Lower leg skin (tissue), 4 donors: ENCODE measurements at places on chromosomes 7 and 10. TPM values are rescaled to one million over a fixed set of nuclear protein-coding genes. Genes with fewer than 3 reads are reported as not detected.

GRCh38 chr7:131546126-131546525 is 10.3 kb downstream of the PODXL start:
- no peak for DNase-seq

DNA sequence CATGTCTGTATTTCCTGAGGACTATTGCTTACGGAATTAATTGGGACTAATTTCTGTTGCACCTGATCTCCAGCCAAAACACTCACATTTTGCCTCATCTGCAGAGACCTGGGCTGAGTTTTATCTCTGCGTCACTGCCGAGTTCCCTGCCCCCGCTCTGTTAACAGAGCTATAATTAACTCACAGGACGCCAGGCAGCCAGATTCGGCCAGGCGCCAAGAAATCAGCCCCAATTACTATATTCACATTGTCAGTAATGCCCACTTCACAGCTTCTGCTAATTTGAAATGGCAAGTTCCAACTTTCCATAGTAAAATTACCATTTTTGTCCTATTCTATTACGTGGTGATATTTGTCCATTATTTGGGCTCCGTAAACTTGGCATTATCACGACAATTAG is 130.5 kb downstream of the CUX1 start:
- DNase-seq: no peak

- DNase-seq: no peak
Observed at GRCh38 chr10:62456611-62457101, 82.5 kb downstream of the ZNF365 start.

DNA sequence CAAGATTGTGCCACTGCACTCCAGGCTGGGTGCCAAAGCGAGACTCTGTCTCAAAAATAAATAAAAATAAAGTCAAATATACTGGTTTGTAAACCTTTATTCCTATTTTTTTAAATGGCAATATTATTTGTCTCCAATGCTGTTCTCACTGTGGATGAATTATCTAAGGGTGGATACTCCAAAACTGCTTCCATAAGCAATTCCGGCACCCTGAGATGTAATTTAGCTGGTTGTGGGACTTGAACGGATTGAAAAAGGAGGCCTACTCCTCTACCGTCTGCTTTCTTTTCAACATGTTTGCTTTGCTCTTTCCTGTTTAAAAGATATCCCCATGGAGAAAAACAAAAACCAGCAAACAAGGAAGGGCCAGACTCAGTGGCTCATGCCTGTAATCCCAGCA is 54.4 kb downstream of the SLC35B4 start:
- DNase-seq: no peak

DNA sequence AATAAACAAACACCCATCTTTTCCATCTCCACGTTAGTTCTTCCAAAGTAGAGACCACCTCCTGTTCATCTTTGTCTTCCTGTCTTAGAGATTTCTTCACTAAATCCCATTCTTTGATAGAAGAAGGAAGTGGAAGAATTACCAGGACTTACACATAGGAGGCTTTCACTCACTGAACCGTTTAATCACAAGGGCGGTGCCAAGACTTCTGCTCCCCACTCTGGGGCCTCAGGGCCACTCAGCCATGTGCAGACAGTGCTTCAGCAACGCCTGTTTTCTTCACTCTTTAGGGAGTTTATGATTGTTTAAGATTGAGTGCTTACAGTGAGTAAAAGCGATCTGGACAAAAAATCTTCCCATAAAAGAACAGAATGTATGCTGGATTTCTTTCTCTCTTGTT is 63.9 kb upstream of the SORCS3 start:
- DNase-seq: no peak

DNA sequence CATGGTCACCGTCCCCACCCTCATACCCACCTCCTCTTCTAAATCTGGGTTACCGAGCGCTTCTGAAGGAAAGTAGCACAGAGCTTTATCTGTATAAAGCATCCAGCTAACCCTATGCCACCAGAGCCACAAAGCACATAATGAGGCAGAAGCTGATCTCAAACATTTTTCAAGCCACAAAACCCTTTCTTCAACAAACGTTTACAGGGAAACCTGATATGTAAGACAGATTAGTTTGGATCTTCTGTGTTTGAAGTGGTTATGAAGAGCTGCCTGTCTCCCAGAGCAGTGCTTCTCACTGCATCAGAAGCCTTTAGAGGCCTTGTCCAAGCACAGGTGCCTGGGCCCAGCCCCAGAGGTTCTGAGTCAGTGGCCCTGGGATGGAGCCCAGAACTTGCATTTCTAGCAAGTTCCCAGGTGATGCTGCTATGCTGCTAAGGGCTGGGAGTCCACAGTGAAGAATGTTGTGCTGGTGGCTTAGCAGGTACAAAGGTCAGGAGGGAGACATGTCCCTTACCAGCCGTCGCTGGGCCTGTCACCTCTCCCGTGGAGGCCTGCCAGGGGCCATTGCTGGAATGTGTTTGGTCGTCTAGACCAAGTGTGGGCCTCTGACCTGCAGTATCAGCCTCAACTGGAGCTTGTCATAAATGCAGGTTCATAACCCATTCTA is 90.4 kb downstream of the TAF3 start:
- DNase-seq: no peak

- DNase-seq: no peak
Observed at GRCh38 chr10:91420868-91421267, 10.7 kb downstream of the HECTD2 start.

DNA sequence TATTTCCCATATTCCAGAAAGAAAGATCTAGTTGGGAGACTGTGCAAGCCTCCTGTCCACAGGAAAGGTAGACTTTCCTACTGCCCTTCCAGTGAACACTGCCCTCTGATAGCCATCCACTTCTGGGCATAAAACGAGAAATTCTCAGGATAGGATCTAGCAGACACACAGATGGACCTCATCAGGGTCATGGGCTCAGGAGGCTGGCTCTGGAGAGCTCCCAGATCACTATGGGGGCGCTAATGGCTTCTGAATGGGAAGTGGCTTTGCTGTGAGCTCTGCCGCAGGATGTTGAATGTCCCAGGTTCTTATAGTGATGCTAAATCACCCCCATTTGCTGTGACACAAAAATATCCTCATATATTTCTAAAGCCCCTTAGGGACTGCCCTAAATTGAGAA is 77.1 kb downstream of the SVIL start:
- peak; percentile 60 for DNase-seq

Gene CDK1
- 5.8 TPM for total RNA-seq

Gene HERC4
- 39.8 TPM for total RNA-seq

Gene ACTR3C
- total RNA-seq: 11.0 TPM

Gene AOC1
- 5.6 TPM for total RNA-seq

Gene SMO
- total RNA-seq: 9.7 TPM

Gene CDC14C
- not detected for total RNA-seq
